Smooth muscle cell of the coronary artery (primary cell): ENCODE measurements at places on chromosomes 11 and 22. TPM values are rescaled to one million over a fixed set of nuclear protein-coding genes. Genes with fewer than 3 reads are reported as not detected.

The SLCO2B1 gene
- under 0.01 TPM in 1 of 2 replicates, not detected in the other for total RNA-seq

The TCN1 gene
- total RNA-seq: not detected in 2 replicates

The ACTN3 gene
- under 0.01 and 0.12 TPM in 2 replicates for total RNA-seq

The SCGB2A2 gene
- total RNA-seq: not detected in 2 replicates

The CHRM1 gene
- total RNA-seq: not detected in 2 replicates

The OSBP gene
- 19.4 and 35.2 TPM in 2 replicates for total RNA-seq

The WNT7B gene
- total RNA-seq: not detected in 2 replicates
